ENCODE measurements at places on chromosomes 1 and 21.
A peak's percentile ranks its signal among the peaks of the same experiment; 100 is the strongest.

- H3K36me3 ChIP-seq = no peaks in the 10 kb centered on the region
- no peak overlapping the region for H3K4me3 ChIP-seq
- no peak overlapping the region for H3K27ac ChIP-seq
- DNase-seq = no peak
Observed at GRCh38 chr1:190949939-190950338, 472.3 kb upstream of the BRINP3 start.

DNA sequence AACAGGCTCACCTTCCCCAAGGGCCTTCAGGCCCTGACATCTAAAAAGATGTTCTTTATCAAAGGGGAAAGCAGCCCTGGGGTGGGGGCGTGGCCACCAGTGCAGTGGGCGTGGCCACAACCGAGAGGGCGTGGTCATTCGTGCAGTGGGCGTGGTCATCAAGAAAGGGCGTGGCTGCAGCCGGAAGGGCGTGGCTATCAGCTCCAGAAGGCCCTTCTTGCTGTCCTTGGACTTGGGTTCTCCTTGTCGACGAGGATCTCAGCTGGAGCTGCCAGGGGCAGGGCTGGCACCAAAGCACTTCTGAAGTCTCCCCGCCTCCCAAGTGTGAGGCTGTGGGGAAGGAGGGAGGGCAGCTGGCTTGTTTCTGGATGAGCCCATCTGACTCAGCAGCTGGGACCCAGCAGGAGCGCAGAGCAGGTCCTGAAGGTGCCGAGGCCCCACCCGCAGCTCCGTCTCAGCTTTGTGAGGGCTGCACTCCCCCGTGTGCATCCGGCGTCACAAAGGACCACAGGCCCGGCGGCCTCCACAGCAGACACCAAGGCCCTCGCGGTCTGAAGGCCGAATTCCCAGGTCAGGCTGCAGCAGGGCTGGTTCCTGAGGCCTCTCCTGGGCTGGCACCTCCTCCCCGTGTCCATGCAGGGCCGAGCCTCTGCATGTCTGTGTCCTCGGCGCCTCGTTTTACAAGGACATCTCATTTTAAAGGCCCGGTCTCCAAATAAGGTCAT is 12.8 kb downstream of the PDE9A start:
- peak; percentile 63 for DNase-seq
- no peaks in the 10 kb centered on the region for H3K27me3 ChIP-seq
- H3K4me1 ChIP-seq = no peaks in the 10 kb centered on the region

- no peak for DNase-seq
- H3K36me3 ChIP-seq = no peaks in the 10 kb centered on the region
- H3K4me1 ChIP-seq = no peaks in the 10 kb centered on the region
- H3K4me3 ChIP-seq = no peak within 1 kb of the TSS
- no peaks in the 10 kb centered on the region for H3K27me3 ChIP-seq
Observed at GRCh38 chr1:46394108-46394871, at the start of gene FAAH. TSS of gene FAAH (plus strand) at chr1:46394317. CDS start at chr1:46394349, 32 bp downstream.

GRCh38 chr21:40021558-40022351 is 154.5 kb downstream of the PCP4 start:
- H3K4me1 ChIP-seq = no peaks in the 10 kb centered on the region
- no peak overlapping the region for H3K27ac ChIP-seq
- H3K36me3 ChIP-seq = no peaks in the 10 kb centered on the region
- no peak overlapping the region for H3K4me3 ChIP-seq
- no peak for DNase-seq
- H3K27me3 ChIP-seq = no peaks in the 10 kb centered on the region

GRCh38 chr1:228149406-228150119 is at the start of gene GJC2:
TSS of gene GJC2 (plus strand) at chr1:228149930. CDS start at chr1:228157759, 7,829 bp downstream.
- H3K27me3 ChIP-seq = no peaks in the 10 kb centered on the region
- H3K4me1 ChIP-seq = no peaks in the 10 kb centered on the region
- no peak within 1 kb of the TSS for H3K4me3 ChIP-seq
- no peak for DNase-seq
- no peaks in the 10 kb centered on the region for H3K36me3 ChIP-seq

- no peak for DNase-seq
- H3K36me3 ChIP-seq = no peaks in the 10 kb centered on the region
- H3K27ac ChIP-seq = no peak overlapping the region
- H3K27me3 ChIP-seq = no peaks in the 10 kb centered on the region
Observed at GRCh38 chr1:76106719-76107235, 32.2 kb downstream of the ST6GALNAC3 start.

- H3K36me3 ChIP-seq = peaks cover 48% of the 10 kb centered on the region
- H3K27ac ChIP-seq = no peak overlapping the region
- H3K4me3 ChIP-seq = no peak overlapping the region
- DNase-seq = no peak
- peaks cover 10% of the 10 kb centered on the region for H3K4me1 ChIP-seq
- H3K27me3 ChIP-seq = no peaks in the 10 kb centered on the region
Observed at GRCh38 chr1:54857141-54857540, 29.9 kb downstream of the DHCR24 start.

DNA sequence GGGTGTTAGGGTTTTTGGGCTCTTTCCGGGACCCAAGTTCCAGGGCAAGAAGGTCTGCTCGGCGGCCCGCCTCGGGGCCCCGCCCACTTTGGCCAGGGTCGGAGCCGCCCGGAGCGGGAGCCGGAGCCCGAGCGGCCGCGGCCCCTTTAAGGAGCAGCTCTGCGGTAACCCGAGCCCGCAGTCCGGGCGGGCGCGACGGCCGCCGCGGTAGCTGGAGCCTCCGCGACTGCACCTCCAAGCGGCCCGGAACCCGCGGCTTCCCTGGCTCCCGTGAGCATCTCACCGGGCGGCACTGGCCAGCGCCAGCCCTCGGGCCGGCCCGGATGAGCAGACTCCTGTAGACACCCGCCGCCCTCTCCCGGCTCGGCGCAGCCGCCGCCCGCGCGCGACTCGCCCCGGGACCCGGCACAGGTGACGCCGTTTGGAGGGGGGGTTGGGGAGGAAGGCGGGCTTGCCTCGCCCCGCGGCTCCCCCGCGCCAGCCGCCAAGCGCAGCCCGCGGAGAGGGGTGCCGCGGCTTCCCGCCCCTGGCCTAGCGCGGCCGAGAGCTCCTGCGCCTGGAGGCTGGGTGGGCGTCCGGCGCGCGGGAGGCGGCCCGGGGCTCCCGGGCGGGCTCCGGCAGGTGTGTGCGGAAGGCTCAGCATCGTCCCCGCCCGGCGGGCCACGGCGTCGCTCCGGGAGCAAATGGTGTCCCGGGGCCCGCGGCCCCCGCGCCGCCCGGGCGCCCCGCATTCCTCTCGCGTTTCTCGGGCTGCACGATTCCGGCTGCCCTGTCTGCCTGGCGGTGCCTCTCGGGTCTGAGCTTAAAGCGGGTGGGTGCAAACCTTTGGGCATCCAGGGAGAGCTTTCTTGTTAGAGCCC is at the start of gene TLCD4:
Gene TLCD4, plus strand, starts transcription at position 149 of the 860 bp plus-strand sequence. CDS start 26,547 bp downstream, outside the sequence.
- DNase-seq = no peak
- no peak within 1 kb of the TSS for H3K27ac ChIP-seq
- H3K36me3 ChIP-seq = no peaks in the 10 kb centered on the region
- H3K4me3 ChIP-seq = no peak within 1 kb of the TSS

DNA sequence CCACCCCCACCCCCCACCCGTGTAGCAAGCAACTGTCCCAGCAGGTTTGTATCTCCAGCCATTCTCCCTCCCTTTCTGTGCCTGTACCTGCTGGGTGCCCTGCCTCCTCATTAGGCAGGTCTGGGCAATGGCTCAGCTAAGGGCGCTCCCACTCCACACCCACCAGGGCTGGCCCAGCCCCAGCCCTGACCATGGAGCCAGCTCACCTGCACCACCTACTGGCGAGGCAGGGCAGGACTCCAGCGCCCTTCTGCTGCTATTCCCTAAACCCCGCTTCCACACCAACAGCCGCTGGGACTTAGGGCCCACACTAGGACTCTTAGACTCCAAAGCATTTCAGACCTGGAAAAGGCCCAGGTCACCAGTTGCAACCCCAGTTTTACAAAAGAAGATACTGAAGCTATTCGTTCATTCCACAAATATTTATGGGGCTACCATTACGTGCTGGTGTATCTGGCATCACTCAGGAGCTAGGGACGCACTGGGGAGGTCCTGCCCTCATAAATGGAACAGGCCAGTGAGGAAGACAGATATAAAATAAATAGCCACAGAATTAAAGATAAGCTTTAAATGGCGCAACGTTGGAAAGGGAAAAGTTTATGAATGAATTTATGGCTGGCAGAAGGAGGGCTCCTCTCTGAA is 24.0 kb downstream of the PGLYRP3 start:
- no peaks in the 10 kb centered on the region for H3K36me3 ChIP-seq
- DNase-seq = peak; percentile 52
- H3K4me1 ChIP-seq = no peaks in the 10 kb centered on the region
- no peaks in the 10 kb centered on the region for H3K27me3 ChIP-seq
- no peak overlapping the region for H3K4me3 ChIP-seq
- H3K27ac ChIP-seq = no peak overlapping the region

GRCh38 chr1:204621396-204621795 is 64.1 kb downstream of the LRRN2 start:
- H3K36me3 ChIP-seq = no peaks in the 10 kb centered on the region
- no peaks in the 10 kb centered on the region for H3K4me1 ChIP-seq
- H3K4me3 ChIP-seq = no peak overlapping the region
- H3K27me3 ChIP-seq = no peaks in the 10 kb centered on the region
- no peak overlapping the region for H3K27ac ChIP-seq

- no peak overlapping the region for H3K4me3 ChIP-seq
- DNase-seq = no peak
- H3K36me3 ChIP-seq = no peaks in the 10 kb centered on the region
- H3K4me1 ChIP-seq = peaks cover 74% of the 10 kb centered on the region
- H3K27me3 ChIP-seq = no peaks in the 10 kb centered on the region
Observed at GRCh38 chr1:22850681-22851080, 122.0 kb downstream of the LACTBL1 start.

- no peak for DNase-seq
- H3K4me1 ChIP-seq = no peaks in the 10 kb centered on the region
- H3K27ac ChIP-seq = no peak overlapping the region
- H3K27me3 ChIP-seq = no peaks in the 10 kb centered on the region
- no peak overlapping the region for H3K4me3 ChIP-seq
- H3K36me3 ChIP-seq = no peaks in the 10 kb centered on the region
Observed at GRCh38 chr1:86068271-86068721, 88.3 kb downstream of the COL24A1 start.

DNA sequence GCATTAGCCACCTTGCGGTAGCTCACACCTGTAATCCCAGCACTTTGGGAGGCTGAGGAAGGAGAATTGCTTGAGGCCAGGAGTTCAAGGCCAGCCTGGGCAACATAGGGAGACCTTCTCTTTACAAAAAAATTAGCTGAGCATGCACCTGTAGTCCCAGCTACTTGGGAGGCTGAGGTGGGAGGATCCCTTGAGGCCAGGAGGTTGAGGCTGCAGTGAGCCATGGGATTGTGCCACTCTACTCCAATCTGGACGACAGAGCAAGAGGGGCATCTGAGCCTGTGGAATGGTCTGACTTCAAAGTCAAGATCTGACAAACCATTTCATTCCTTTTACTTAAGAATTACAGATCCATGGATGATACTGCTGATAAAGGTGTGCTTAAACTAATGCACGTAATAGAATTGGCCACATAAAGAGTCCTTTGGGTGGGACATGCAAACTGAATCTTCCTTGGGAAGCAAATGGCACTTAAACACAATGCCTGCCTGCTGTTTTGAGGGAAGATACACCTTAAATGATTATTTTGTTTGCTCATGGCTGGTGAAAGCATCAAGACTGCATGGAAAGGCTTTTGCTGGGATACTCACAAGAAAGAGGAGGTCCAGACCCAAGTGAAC is 2.5 kb upstream of the TMEM201 start:
- DNase-seq = no peak
- H3K27ac ChIP-seq = no peak overlapping the region
- no peaks in the 10 kb centered on the region for H3K27me3 ChIP-seq
- no peak overlapping the region for H3K4me3 ChIP-seq

- no peak overlapping the region for H3K4me3 ChIP-seq
- H3K36me3 ChIP-seq = peaks cover 28% of the 10 kb centered on the region
- H3K4me1 ChIP-seq = peaks cover 37% of the 10 kb centered on the region
Observed at GRCh38 chr1:27106561-27107323, 48.2 kb downstream of the SLC9A1 start.

GRCh38 chr1:243345205-243345604 is 89.4 kb downstream of the SDCCAG8 start:
- DNase-seq = peak; percentile 50
- no peak overlapping the region for H3K27ac ChIP-seq
- no peaks in the 10 kb centered on the region for H3K27me3 ChIP-seq
- no peak overlapping the region for H3K4me3 ChIP-seq

GRCh38 chr1:213095467-213095866 is 44.4 kb downstream of the RPS6KC1 start:
- no peak overlapping the region for H3K4me3 ChIP-seq
- H3K4me1 ChIP-seq = no peaks in the 10 kb centered on the region
- DNase-seq = no peak
- H3K36me3 ChIP-seq = no peaks in the 10 kb centered on the region

- no peak overlapping the region for H3K4me3 ChIP-seq
- no peaks in the 10 kb centered on the region for H3K36me3 ChIP-seq
- H3K27ac ChIP-seq = no peak overlapping the region
- no peaks in the 10 kb centered on the region for H3K4me1 ChIP-seq
Observed at GRCh38 chr1:84737590-84737989, 47.3 kb upstream of the SSX2IP start.

Data from Karpas-422 (cell line).